ENCODE measurements at places on chromosomes 6 and 20.

DNA sequence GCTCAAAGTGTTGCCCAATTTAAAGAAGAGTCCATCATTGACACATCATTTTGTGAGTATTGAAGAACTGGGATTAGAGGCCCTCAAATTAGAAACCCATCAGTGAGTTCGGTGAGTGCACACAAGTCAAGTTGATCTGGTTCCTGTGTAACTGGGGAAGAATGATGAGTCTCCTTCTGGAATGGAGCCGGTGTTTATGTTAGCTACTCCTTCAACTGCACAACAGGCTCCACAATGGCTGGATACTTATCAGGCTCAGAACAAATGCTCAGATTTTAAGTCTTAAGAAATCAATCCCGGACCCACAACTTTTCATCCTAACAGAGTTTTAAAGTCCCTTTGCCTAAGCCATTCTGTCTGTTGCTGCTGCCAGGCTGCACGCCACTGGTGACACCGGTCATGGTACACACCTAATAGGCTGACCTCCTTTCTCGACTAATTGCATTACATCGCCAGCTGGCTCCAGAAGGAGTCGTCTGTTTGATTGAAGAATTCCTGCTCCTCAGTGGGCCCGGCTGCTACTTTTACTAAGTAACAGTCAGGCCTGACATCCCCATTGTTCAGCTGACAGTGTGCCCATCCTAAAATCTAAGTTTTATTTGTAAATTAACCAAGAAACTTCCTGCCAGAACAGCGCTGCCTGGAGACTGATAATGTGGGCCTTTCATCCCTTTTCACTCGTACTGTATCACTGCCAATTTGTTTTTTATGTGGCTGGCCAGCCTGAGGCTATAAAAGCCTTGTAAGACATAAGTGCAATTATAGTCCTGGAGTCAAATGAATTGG is 130.4 kb downstream of the INSM1 start:
- DNase-seq: no peak

- no peak for DNase-seq
These were observed 9.2 kb downstream of the FOXA2 start for GRCh38 chr20:22575087-22575721.

GRCh38 chr6:85498596-85499258 is 48.8 kb downstream of the NT5E start:
- DNase-seq: no peak

GRCh38 chr6:140269591-140270165 is 895.2 kb upstream of the CITED2 start:
- no peak for DNase-seq

GRCh38 chr20:6590891-6591637 is 176.4 kb upstream of the BMP2 start:
- no peak for DNase-seq
